Stimulated activated CD4-positive, alpha-beta T cell treated with anti-CD3 and anti-CD28 coated beads, TNF-alpha, amount 100 ng/mL, for 1 hour (primary cell): ENCODE measurements at places on chromosomes 2 and 18.

- no peak for DNase-seq
Measured at GRCh38 chr2:96848264-96848663, 4.4 kb upstream of the ANKRD23 start.

GRCh38 chr2:120269076-120269744 lies 16.6 kb downstream of the RALB start:
- no peak for DNase-seq

- DNase-seq: no peak
Measured at GRCh38 chr2:27844821-27845255, 45.3 kb downstream of the RBKS start.

GRCh38 chr2:241673189-241673663 lies 13.4 kb downstream of the DTYMK start:
- no peak for DNase-seq

DNA sequence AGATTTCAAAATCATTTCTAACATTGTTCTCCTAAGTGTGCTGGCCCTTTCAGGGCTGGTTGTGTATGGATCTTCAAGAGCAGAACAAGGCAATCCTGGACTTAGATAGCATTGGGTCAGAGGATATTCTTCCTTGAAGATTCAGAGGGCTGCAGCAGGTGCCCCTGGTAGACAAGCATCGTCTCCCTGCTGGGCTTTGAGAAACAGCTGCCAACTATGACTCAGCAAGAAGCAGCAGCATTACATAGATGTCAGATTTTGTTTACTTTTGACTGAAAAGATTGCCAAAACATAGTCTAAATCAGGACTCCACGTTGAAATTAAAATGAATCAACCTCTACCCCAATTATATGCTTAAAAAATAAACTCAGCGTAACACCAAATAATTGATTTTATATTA lies 618.8 kb downstream of the SOCS6 start:
- no peak for DNase-seq

DNA sequence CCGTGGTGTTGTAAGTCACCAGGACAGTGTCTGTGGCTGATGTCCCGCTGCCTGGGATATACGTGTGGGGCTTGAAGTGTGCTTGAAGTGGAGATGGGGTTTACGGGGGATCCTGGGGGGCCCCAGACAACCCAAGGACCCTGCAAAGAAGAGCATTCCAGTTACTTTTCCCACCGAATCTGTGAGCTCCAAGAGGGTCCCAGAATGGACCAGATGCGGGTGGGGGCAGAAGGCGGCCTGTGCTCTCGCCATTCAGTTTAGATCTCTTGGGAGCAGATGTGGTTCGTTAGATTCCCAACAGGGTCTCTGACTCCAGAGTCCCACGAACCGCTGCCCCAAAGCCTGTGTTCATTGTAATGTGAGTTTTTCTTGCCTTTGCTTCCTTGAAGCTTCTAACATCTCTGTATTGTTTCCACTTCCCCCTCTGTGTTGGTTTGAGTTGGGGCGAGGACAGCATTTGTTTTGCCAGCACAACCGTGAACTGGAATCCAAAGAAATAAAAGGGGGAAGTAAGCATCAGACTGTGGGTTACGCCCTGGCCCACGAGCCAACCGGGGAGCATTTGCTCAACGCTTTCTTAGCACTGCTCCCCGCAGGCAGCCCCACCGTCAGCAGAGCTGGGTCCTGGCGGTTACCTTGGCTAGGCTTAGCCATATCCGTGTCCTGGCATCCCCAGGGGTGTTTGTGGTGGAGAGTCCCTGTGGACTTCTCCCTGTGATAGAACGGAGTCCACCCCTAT lies 92.1 kb downstream of the SH3BP4 start:
- DNase-seq: no peak

DNA sequence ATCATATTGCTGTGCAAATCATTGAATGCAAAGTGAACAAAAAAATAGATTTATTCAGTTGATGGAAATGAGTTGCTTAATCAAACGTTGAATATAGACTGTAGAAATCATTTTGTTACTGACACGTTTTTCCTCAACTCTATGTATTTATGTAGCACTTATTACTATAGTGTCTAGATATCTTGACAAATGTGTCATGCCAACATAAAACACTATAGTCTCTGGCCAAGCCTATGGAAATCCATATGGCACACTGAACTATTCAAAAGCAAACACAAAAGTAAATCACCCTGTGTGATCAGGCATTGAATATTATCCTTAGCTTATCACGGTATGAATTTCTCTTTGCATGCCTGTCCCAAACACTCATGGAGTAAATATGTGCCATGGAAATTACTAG lies 131.3 kb downstream of the ZNF804A start:
- DNase-seq: no peak

- DNase-seq: no peak
Measured at GRCh38 chr2:4947911-4948310, 744.3 kb upstream of the SOX11 start.

DNA sequence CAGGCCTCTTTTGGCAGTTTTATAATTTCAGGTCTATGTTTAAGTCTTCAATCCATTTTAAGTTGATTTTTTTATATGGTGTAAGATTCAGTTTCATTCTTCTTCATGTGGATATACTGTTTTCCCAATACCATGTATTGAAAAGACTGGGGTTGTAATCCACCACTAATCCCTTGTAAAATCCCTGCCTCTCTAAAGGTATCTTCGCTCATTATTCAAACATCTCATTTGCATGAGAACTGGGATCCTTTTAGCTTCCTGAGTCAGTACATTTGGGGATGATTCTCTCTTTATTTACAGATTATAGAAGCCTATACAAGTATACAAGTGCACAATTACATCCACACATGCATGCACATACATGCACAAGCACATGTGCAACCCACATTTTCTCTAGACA lies 25.3 kb downstream of the DHRS9 start:
- no peak for DNase-seq

- DNase-seq: no peak
Measured at GRCh38 chr2:65213035-65213434, 14.6 kb upstream of the ACTR2 start.

DNA sequence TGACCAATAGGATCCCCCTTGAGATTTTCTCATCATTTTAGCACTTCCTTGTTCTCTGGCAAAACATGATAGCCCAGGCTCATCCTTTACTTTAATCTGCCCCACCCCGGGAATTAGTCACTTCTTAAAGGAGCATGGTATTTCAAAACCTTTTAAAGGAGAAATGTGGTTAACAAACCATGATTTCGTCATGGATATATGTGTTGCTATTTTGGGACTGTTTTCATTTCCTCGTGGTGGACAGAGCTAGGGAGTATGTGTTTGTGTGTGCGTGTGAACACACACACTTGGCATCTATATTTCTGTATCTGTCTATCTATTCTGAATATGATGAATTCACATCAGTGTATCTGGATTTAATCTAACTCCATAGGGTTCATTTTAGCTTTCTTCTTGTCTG lies 128.1 kb downstream of the BIRC6 start:
- DNase-seq: no peak

DNA sequence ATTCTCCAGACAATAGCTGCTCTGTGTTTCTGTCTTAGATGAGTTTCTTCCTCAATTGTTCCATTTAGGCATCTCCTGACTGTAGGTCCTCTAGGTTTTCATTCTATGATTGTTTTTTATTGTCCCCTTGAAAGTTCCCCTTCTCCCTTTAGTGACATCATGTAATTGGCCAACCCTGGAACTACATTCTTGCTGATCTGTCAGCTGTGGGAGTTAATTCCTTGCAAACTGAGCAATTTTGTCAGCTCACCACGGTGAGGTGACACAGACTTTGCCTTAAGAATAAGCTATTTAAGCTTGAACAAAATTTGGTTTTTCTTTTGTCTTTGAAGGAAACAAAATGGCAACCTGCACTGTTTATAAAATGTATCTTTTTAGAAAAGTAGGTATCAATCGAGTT lies 95.9 kb downstream of the TXNL1 start:
- no peak for DNase-seq

DNA sequence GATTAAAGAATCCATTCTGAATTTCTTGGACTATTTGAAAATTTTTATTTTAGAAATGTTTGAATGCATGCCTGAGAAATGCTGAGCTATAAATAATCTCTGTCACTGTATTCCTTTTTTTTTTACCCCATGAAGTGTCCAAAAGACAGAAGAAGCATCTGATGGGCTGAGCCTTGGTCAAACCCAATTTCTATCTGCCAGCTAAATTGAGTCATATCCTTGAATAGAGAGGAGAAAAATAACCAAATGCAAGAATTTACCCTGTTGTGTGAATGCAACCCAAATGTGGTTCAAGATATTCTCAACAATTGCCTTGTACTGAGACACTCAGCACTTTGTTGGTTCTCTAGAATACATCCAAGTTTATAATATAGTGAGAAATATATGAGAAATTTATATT lies 223.5 kb downstream of the UBE2E3 start:
- DNase-seq: no peak

- no peak for DNase-seq
Measured at GRCh38 chr2:153105829-153106578, 372.6 kb downstream of the RPRM start.

DNA sequence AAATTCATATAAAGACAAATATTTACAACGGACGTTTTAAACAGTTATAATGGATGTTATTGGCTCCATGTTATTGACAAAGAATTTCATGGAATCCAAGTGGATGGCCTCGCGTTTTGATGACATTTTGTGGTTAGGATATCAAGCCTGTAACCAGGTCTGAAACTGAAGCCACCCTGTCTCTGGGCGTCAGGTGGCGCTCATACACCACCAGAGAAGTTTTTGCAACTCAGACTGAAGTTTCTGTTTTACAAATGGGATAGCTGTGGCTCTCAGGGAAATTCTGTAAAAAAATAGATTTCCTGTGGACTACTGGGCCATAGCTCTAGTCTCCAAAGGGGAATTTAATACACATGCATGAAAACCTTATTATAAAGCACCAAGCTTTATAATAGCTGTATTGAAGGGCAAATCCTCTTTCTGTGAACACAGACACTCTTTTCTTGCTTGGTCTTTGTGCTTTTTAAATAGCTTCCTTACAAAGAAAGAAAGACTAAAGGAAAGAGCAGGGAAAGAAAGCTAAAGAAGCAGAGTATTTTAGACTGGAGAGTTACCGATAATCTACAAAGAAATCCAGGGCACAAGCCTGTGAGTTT lies 86.7 kb downstream of the C18orf54 start:
- no peak for DNase-seq

- no peak for DNase-seq
Measured at GRCh38 chr2:212465456-212465855, 73.1 kb downstream of the ERBB4 start.

DNA sequence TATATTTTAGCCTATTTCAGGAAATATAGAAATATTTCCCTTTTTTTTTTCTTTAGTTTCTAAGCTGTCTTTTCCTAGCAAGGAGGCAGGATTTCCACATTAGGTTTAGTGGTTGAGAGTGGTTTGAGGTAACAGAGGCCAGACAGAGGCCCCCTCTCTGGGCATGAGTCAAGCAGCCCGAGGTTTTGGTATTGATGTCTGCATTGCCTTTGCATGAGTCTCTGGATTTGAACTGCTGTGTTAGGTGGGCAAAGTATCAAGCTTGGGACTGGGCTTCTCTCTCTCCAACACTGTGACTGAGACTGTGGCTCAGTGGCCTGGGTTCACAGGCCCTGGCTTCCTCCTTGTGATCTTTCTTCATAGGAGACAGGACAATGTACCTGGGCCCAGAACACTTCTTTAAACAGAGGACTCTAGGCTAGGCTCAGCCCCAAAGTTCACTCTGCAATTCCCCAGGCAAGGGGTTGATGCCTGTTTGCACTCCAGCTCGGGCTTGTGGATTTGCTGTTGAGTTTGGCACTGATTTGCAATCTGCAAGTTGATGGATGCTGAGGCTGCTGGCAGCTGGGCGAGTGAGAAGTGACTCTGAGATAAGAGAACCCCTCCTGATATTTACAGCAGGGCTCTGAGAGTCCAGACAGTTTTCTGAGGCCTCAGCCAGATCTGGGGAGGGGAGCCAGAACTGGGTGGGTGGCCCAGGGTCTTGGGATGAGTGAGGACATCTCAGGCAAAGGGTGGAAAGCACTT lies 271.2 kb downstream of the EN1 start:
- no peak for DNase-seq

DNA sequence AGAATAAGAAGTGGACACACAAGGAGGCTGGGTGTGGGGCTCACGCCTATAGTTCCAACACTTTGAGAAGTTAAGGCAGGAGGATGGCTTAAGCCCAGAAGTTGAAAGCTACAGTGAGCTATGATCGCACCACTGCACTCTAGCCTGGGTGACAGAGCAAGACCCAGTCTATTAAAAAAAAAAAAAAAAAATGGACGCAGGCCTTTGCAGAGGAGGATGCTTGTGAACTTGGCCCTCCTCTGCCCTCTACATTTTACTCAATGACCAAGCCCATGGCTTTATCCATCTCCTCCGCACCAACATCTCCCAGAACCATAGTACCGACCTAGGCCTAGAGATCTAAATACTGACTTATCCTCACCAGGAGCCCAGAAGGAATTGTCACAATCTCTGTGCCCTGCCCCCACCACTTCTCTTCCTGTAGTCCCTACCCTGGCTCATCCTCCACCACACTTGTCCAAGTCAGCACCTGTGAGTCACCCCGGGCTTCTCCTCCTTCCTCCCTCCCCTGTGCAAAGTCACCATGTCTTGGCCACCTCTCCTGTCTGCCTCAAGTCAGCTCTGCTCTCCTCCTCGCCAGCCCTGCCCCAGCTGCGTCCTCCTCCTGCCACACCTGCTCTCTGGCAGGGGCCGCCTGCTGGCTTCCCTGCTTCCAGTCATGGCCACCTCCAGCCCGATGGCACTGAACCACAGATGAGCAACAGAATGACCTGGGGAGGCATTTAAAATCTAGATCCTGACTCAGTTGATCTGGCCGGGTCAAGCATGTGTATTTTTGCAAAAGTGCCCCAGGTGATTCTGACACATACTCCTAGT lies 35.8 kb upstream of the ASPRV1 start:
- DNase-seq: no peak

GRCh38 chr2:52000151-52000855 lies 968.4 kb upstream of the NRXN1 start:
- DNase-seq: no peak

DNA sequence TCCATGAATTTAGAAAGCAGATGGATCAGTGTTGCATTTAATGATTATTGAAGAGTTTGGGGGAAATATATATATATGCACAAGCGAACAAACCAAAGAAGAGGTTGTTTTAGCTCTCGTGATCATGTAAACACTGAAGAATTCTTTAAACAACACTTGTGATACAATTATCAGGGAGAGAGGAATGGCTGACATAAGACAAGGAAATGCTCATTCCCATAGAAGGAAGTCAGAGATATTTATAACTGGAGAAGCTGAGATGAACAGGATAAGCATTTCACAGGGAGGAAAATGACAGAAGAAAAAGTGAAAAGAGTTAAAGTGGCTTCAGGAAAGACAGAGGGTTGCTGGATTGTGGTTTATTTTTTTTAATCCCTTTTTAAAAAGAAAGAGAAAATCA lies 10.6 kb upstream of the COL6A3 start:
- no peak for DNase-seq

DNA sequence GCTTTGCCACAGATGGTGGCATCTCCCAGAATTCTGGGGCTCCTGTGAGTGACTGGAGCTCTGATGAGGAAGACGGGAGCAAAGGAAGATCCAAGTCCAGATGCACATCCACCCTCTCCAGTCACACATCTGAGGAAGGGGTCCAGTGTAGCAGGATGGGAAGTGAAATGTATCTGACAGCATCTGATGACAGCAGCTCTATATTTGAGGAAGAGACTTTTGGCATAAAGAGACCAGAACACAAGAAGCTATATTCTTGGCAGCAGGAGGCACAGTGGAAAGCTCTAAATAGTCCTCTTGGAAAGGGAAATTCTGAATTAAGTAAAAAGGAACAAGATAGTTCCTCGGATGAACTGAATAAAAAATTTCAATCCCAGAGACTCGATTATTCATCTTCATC lies 23.5 kb upstream of the C1GALT1C1L start:
- no peak for DNase-seq
